ENCODE measurements at places on chromosomes 16 and 17.

GRCh38 chr16:53583401-53583800 is 80.4 kb upstream of the AKTIP start:
- no peak for DNase-seq

DNA sequence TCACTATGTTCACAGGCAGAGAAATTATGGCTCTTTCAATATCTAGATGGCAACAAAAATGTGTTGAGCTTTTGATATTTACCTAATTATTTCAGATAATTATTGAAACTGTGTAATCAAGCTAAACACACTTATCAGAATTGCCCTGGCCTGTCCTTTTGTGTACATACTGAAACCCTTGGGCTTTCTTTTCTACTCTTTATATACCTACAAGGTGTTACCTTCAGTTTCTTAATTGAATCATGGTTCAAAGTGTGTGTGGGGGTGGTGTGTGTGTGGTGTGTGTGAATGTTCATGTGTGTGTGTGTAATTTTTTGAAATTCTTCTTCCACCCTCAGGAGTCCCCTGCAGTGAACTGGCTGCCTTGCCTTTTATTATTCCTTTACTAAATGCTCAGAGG is 506.8 kb upstream of the SOX9 start:
- DNase-seq: no peak

DNA sequence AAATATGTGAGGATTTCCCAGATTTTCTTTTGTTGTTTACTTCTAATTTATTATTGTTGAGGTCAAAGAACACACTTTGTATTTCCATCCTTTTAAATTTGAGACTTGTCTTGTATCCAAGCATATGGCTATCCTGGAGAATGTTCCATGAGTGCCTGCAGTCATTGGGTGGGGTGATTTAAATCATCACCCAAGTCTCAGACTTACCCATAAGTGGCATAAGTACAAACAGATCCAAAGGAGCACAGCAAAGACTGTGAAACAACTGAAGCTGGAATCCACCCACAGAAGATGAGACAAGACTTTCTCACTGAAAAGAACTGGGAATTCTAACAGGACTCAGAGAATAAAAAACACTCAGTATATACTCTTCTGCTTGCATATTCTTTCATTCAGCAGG is 239.9 kb downstream of the CEP112 start:
- DNase-seq: no peak

- DNase-seq: no peak
Measured at GRCh38 chr17:78459696-78460095, 81.2 kb downstream of the PGS1 start.

- no peak for DNase-seq
Measured at GRCh38 chr17:48791128-48792032, 25.6 kb downstream of the TTLL6 start.
